ENCODE measurements at places on chromosomes 11 and 22.

DNA sequence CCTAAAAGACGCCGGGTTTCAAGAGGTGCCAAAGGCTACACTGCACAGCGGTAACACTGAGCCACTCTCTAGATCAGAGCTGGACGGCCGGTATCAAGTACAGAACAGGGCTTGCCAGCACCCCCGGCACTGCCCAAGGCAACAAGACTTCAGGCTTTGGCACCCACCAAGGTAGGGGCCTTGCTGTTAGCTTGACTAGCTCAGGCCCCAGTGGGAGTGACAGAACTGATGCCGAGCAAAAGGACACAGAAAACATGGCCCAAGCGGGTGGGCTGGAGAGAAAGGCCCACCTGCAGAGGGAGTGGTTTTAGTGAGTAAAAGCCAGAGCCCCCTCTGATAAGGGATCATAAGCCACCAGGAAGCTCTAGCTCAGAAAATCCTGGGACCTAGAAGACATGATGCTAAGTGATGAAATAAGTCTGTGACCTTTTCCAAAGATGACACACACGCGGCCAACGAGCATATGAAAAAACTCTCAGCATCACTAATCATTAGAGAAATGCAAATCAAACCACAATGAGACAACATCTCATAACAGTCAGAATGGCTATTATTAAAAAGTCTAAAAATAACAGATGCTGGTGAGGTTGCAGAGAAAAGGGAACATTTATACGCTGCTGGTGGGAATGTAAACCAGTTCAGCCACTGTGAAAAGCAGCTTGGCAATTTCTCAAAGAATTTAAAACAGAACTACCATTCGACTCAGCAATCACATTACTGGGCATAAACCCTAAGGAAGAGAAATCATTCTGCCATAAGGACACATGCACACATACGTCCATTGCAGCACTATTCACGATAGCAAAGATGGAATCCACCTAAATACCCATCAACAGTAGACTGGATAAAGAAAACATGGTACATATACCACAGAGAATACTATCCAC lies 12.9 kb downstream of the EHD1 start:
- DNase-seq: no peak

GRCh38 chr11:108909921-108910320 lies 245.1 kb downstream of the DDX10 start:
- DNase-seq: no peak

- no peak for DNase-seq
Measured at GRCh38 chr11:66593650-66594049, 665 bp downstream of the CCS start.

DNA sequence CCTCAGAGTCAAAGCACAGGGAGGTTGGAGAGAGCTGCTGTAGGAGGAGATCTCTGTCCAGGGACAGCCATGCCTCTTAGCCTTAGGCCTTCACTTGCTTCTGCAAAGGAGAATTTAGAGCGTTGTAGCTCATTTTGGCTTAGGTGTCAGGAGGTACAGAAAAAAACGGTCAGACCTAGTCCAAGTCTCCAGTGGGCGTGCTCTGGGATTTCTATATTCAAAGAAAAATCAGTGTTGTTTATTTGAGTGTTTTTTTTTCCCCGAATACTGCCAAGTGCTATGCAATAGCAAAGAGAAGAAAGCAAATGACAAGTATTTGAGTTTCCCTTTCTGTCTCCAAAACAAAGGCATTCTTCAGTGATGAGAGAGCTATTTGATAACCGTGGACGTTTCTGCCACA lies 22.7 kb upstream of the OPCML start:
- DNase-seq: no peak

- DNase-seq: no peak
Measured at GRCh38 chr11:129048911-129049310, 106.2 kb upstream of the TP53AIP1 start.

DNA sequence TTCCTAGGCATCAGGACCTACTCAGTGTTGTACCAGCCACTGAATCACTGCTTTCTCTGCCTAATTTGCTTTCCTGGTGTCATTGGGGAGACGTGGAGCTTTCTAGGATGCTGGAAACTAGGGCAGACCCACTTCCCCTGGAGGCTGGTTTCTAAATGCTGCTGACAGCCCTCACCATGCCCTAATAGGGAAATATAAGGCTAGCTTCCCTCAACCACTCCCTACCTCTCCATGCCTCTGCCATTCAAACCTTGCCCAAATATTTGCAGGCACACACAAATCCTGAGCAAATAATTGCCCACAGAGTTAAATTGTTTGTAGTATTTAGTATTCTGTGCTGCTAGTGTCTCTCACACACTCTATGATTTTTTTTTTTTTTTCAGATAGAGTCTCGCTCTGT lies 310.2 kb downstream of the DDX10 start:
- DNase-seq: no peak
